ENCODE measurements at places on chromosomes 4 and X.
A peak's percentile ranks its signal among the peaks of the same experiment; 100 is the strongest.

- DNase-seq: peak; percentile 19
These were observed 184.1 kb upstream of the FRMPD4 start for GRCh38 chrX:11954176-11954575.

DNA sequence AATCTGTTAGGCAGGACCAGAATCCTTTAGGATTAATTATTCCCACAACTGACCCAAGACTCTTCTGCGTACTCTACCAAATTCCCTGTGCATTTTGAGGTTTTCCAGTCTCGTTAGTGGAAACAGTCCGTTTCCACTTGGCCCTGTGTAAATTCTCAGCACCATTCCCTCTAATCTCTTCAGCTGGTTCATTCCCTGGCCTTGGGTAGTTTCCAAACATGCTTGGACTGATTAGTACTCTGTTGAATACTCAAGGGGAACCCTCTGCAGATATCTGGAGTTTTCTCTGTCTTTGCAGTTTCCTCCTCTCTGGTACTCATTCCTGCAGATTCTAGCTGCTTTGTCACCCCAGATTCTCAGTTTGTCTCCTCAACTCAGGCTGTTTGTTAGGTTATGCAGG, 80.4 kb downstream of the ZFX start:
- DNase-seq: peak; percentile 11

GRCh38 chr4:76764251-76764650, 133.7 kb downstream of the SOWAHB start:
- peak; percentile 87 for DNase-seq

DNA sequence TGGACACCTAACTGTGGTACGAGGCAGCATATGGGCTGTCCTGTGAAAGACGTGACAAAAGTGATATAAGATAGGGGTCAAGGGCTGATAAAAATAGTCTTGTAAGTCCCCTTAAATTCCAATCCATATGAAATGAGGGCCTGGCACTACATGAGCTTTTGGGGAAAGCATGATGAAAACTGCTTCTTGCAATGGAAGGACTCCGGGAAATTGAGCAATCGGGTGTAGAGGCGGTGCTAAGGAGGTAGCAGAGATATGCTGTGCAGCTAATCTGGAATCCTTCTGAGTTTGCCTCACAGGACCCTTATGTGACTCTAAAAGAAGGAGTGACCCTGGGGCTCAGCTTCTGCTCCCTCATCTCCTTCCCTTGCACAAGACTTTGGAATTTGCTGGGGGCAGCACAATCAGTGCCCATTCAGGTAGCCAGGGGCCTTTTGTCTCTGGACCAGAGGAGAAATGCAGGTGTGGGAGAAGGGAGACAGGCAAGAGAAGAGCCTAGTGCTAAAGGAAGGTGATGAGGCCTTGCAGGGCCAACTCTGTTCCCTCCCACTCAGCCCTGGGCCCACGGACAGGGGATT, 12.8 kb downstream of the CLDN2 start:
- DNase-seq: no peak

DNA sequence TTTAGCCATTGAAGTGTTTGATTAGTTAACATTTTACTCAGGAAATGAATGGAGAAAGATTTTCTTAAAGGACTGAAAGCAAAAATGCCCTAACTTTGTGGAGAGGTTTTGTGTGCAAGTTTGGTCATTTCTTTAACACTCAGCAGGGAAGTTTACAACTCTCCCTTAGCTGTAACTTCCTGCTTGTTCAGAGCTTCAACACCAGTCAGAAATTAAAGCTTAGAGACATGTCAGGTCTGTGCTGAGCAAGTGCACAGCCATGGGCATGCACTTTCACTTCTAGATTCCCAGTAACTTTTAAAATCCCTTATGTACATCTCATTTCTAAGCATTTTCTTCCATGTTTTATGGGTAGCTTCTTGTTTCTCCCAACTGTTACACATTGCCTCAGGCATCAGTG, 326.0 kb downstream of the ACTRT1 start:
- no peak for DNase-seq

- DNase-seq: no peak
These were observed 232.4 kb downstream of the MAML3 start for GRCh38 chr4:139921429-139922184.
